ENCODE measurements at places on chromosomes 4 and X.

GRCh38 chr4:98728433-98728832, 70.0 kb upstream of the TSPAN5 start:
- no peak for DNase-seq

GRCh38 chr4:98433691-98434090, 172.5 kb downstream of the RAP1GDS1 start:
- DNase-seq: no peak

GRCh38 chr4:80107374-80107773, 34.3 kb upstream of the ANTXR2 start:
- no peak for DNase-seq

- no peak for DNase-seq
These were observed 42.1 kb downstream of the SLC9A7 start for GRCh38 chrX:46716796-46717195.

- DNase-seq: no peak
These were observed 413.4 kb upstream of the AGA start for GRCh38 chr4:177855507-177856197.

GRCh38 chr4:114813961-114814360, 215.4 kb downstream of the UGT8 start:
- DNase-seq: no peak

- DNase-seq: peak; percentile 48
These were observed 331.0 kb upstream of the EMCN start for GRCh38 chr4:100848841-100849240.

- no peak for DNase-seq
These were observed 38.1 kb upstream of the EDA2R start for GRCh38 chrX:66676990-66677389.

DNA sequence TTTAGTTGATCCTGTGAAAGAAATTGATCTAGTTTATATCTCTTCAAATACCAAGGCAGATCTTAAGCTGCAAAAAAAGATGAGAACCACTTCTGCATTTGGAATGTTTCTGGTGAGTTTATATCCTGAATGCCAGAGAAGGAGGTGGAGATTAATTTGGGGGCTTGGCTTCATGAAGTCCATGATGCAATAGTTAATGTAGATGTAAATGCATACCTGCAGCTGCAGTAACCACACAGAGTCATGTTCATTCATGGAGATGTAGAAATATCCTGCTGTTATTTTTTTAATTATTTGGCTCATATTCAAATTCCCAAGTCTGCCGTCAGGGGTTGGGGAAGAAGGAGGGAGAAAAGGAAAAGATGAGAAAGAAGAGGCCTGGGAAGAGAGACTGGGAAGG, at the start of gene SULT1E1:
Gene SULT1E1 (minus strand): TSS at position 94 of the 400 bp plus-strand sequence. CDS start 2,501 bp downstream, outside the sequence.
- DNase-seq: no peak

DNA sequence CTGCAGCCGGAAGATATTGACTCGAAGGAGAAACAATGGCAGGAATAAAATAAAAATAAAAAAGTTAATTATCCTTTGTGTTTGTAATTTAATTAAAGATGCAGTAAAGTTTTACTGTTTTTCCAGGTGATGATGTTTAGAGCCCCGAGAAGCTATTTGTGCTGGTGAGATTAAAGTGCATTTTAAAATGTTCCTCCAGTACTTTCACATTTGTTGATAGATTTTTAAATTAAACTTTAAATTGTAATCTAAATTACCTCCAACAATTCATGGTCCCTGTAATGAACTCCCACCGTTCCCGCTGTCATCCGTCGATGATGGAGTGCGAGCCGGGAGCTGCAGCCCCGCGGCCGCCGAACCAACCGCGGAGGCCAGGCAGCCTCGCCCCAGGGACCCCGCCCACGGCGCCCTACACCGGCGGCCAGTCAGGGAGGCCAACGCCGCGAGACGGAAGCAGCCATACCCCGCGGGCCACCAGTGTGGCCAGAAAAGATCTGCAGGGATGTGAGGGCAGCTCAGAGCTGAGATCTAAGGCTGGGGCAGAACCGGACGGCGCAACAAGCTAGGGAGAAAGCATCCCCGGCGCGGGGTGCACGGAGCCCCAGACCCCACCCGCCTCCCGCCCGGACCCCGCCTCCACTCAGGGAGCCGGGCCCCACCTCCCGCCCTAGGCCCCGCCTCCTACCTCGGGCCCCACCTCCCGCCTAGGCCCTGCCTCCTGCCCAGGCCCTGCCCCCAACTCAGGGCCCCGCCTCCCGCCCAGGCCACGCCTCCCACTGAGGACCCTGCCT, 104.0 kb downstream of the FAM53A start:
- DNase-seq: peak; percentile 93

DNA sequence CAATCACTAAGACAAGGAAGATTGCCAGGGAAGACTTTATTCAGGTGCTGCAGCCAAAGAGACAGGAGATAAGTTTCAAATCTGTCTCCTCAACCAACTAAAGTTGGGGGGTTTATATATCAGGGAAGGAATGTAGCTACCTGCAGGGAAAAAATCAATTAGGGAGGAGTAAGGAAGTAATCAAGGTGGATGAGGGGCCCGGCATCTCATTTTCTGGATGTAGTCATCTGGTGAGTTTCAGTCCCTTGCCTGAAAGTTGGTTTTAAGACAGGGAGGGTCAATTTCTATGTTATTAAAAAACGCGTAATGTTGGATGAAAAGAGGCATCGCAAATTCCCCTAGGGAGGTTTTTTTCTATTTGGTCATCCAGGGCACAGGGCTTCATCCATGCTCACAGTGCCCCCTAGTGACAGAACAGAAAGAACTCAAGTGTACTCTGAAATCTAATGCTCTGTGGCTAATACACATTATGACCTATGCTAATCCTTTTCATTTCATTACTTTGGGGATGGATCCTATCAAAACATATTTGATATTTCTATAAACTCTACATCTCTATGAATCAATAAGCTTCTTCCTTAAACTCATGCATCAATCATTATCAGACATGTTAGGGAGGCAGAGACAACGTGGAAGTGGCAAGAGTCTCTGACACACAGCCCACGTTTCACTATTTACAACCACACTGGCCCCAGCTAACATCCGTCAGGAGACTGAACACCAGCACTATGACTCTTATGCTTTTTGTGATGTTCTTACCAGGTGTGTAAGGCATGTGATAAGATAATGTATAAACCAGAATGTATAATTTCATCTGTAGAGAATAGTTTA, 1577.0 kb upstream of the TENM3 start:
- peak; percentile 77 for DNase-seq

DNA sequence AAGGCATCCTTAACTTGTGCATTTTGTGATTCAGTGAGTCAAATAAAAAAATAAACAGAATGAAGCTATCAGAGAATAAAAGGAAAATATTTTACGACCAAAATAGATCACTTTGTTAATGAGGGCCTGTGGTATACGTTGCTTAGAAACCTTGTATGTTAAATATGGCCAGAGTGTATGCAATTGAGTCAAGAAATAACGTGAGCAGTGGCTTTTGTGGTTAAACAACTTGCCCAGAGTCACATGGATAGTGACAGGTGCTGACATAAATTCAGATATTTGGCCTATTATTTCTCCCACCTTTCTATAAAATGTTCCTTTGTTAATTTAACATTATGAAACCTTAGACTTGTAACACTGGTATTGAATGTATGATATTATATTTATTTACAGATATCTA, 393.4 kb downstream of the PABPC4L start:
- DNase-seq: peak; percentile 76

GRCh38 chrX:38233891-38234667, 13.4 kb upstream of the SRPX start:
- no peak for DNase-seq

- no peak for DNase-seq
These were observed 475.0 kb downstream of the GABRG1 start for GRCh38 chr4:45648846-45649245.

GRCh38 chr4:5753766-5754528, 42.9 kb downstream of the EVC start:
- no peak for DNase-seq

- no peak for DNase-seq
These were observed 149.2 kb downstream of the TBL1X start for GRCh38 chrX:9614016-9614415.

- no peak for DNase-seq
These were observed 327.3 kb downstream of the MAPK10 start for GRCh38 chr4:86032476-86033022.

DNA sequence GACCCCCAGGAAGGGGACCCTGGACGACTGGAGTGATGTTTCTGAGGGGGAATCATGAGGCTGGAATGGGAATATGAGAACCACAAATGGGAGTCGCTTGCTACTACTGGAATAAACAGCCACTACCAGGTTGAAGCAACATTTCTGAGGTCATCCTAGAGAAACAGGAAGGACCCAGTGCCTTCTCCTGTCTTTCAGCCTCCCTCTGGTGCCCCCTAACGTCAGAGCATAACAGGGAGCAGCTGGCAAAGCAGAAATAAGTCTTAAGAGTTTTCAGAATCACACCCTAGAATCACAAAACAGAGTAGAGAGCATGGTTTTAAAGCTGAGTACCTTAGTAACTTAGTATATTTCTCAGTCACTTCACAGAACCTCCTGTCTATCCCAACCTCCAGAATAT, 347.8 kb upstream of the PITX2 start:
- peak; percentile 87 for DNase-seq

- peak; percentile 78 for DNase-seq
These were observed 10.5 kb downstream of the PTTG2 start for GRCh38 chr4:37970702-37971101.

- DNase-seq: no peak
These were observed 29.3 kb downstream of the DAPP1 start for GRCh38 chr4:99845708-99846469.

DNA sequence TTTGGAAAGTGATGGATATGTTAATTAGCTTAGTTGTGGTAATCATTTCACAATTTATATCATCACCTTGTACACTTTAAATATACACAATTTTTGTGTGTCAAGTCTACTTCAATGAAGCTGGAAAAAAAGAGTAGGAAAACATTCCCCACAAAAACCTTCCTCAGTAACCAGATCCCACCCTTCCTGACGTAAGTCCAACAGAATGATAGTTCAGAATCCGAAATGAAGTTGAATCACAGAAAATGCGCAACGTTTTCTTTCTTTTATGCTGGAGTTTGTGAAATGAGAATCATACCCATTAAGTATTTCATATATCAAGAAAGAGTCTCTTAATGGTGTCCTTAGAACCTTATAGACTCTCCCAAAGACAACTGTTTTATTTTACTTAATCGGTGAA, 292.9 kb downstream of the USP46 start:
- no peak for DNase-seq

DNA sequence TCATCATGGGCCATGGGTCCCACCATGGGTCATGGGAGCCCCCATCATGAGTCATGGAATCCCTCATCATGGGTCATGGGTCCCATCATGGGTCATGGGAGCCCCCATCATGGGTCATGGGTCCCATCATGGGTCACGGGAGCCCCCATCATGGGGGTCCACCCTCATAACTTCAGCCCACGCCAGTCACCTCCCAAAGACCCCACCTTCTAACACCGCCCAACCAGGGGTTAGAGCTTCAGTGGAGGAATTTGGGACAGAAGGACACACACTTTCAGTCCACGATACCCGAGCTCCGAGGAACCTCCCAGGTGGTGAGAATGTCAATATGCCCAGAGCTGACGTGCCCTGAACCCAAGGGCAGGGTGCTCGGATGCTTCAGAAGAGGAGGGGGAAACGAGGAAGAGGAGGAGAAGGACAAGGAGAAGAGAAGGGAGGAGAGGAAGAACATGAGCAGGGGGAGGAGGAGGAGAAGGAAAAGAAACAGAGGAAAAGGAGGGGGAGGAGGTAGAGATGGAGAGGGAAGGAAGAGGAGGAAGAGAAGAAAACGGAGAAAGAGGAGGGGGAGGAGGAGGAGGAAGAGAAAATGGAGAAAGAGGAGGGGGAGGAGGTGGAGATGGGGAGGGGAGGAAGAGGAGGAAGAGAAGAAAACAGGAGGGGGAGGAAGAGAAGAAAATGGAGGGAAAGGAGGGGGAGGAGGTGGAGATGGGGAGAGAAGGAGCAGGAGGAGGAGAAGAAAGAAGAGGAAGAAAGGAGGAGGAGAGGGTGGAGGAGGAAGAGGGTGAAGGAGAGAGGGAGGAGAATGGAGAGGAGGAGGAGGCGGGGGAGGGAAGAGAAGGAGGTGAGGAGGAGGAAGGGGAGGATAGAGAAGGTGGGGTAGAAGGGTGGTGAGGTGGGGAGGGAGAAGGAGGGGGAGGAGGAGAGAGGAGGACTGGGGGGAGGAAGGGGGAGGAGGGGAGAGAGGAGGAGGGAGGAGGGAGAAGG, 17.7 kb downstream of the IL3RA start:
- DNase-seq: no peak

DNA sequence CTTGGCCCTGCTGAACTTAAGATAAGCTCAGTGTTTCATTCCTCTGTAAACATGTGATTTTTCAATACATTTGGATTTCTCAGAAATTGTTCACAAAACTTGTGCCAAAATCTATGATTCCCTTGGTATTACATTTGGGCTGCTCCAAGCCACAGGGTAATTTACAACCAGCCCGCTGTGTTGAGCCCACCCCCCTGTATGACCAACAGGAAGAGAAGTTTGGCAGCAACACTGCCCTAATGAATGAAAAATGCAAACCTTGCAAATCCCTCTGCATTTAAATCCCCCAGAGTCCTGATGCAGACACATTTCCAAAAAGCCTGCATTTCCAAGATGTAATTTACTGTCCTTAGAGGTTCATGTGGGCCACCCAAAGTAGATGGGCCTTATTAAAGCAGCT, 34.1 kb upstream of the GAB1 start:
- no peak for DNase-seq

DNA sequence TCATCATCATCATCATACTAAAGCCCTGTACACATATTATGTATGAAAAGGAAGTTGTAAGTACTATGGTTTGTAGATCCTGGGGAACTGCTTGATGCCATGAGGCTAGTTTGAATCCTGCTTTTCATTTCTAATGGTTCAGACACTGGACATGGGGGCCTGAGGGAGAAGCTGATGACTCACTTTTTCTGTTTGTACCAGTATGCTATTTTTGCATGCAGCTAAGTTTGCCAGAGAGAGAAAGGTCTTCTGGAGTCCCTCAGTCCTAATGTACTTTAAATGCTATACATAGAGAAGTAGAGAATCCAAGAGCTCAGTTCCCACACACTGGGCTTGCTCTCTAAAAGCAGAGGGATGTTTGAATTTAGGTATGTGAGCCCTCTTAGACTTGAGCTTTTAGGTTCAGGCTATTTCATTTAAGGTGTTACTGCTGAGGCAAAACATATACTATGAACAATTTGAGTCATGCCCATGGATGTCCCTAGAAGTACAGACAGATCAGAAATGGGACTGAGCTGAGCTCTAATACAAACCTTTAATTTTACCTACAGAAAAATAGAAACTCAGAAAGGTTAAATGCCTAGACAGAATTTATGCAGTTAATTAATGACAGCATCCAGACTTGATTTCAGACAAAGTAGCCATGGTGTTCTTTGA, 17.6 kb upstream of the HS3ST1 start:
- no peak for DNase-seq

GRCh38 chr4:171101845-171102244, 711.4 kb upstream of the GALNTL6 start:
- DNase-seq: no peak

DNA sequence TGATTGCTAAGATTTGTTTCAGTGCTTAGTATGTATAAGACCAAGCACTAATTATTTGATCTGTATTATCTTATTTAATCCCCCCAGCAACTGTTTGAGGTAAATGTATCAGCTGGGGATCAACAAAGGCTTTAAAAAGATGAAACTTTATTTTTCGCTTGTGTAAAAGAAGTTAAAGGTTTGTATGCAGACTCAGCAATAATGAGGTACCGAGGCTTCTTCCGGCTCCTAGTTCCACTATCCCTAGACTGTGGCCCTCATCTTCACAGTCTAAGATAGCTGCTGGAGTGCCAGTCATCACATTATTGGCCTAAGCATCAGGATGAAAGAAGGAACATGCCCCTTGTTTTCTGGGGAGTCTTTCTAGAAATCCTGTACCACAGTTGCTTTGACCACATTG, 105.6 kb upstream of the SCML1 start:
- DNase-seq: no peak
